ENCODE measurements at places on chromosomes 3 and 15.

DNA sequence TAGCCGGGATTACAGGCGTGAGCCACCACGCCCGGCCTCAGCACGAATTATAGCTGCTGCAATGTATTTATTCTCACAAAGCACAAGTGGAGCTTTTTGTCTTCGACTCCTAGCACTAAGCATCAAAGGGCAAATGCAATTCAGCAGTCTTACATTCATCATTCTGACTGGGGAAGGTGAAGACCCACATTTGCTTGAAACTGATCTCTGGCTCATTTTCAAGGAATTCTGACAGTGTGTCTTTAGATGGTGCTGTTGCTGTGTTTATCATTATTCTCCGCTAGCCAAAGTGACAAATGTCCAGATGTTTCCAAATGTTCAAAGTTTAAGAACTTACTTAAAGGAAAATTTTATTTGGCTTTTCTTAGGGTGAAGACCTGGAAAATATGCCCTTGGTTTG lies 55.9 kb downstream of the SGO1 start:
- DNase-seq: no peak

- DNase-seq: no peak
These were observed 3.2 kb upstream of the SCG3 start for GRCh38 chr15:51678096-51678495.

DNA sequence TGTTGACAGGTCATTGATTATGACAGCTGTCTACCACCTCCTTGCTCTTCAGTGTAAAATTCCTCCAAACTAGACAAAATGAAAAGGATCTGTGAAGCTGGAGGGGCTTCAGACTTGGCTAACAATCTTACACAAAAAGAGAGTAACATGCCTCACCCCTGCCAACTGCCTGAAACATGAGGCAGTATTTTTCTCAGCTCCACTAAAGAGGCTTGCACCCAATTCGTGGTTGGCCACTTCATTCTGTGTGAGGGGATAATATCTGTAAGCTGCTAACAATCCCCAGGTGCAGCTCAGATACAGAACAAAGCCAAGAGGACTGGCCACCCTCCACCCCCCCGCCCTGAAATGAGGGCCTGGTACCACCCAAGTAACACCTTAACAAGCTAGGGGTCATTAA lies 2.8 kb downstream of the MB21D2 start:
- DNase-seq: no peak

DNA sequence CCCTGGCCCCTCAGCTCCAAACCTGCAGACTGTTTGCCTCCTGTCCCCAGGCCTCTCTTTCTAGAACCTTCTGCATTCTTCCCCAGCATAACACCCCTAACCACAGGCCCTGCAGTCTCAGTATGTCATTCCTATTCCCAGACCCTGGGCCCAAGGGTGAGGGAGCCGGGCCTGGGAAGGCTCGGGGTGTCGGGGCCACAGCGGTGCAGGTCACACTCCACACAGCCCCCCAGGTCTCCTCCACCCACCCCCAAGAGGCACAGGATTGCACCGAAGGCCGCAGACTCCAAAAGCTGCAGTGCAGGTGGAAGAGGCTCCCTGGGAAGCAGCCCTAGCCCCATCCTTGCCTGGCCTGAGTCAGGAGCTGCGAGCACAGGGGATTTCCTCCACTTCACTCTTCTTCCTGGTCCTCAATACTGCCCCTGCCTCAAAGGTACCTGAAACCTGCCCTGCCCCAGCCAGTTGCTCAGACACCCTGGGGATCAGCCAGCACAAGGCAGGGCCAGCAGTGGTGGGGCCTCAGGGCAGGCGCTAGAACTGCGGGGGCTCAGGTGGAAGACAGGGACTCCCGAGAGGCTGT lies 31.1 kb downstream of the TNK2 start:
- DNase-seq: no peak

DNA sequence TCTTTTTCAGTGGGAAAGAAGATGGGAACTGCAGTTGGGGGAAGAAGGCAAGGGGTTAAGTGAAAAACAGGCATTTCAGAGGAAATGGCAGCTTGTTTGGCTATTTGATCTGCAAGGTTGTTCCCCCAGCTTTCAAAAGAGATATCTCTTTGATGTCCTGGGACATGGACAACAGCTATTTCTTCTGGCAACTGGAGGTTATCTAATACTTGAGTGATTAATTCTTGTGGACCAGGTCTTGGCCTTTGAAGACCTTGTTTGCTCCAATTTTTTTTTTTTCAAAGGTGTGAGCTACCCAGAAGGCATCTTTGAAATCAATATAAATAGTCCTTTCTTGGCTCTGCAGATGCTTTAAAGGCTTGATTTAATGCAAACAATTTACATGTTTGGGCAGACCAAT lies 51.5 kb downstream of the KATNBL1 start:
- no peak for DNase-seq

DNA sequence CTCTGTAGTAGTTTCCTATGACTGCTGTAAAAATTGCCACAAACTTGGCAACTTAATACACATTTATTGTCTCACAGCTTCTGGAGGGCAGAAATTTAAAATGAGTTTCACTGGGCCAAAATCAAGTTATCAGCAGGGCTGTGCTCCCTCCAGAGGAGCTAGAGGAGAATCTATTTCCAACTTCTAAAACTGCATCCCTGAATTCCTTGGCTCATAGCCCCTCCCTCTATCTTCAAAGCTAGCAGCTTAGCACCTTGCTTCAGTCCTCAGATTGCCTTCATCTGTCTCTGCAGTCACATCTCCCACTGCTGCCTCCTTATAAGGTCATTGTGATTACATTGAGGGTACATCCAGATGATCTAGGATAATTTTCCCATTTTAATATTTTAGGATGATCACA lies 17.8 kb upstream of the GADL1 start:
- no peak for DNase-seq

GRCh38 chr3:52004163-52004787 lies 8.6 kb upstream of the RPL29 start:
- no peak for DNase-seq

GRCh38 chr3:66980791-66981190 lies 17.3 kb upstream of the KBTBD8 start:
- DNase-seq: no peak

- DNase-seq: peak; percentile 92
These were observed 35.2 kb downstream of the BDH1 start for GRCh38 chr3:197520311-197521276.

DNA sequence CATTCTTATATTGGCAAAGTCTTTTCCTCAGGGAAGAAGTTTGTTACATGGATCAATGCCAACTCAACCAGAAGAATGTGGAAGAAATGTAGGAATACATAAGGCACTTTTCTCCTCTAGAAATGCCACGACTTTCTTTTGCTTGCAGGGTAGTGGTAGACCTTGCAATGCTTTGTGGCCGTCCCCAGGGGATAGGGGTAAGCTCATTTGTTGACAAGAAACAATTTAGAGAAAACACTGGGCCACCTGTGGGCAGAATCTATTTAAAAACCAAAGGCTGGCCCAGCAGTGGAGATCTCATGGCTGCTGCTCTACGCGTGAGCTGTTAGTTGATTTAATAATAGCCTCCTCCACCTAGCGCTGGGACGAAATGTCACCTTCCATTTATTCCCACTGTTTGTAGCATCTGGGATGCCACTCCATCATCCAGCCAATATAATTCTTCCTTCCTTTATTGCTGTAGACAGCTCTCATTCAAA lies 64.6 kb upstream of the PFN2 start:
- DNase-seq: no peak

DNA sequence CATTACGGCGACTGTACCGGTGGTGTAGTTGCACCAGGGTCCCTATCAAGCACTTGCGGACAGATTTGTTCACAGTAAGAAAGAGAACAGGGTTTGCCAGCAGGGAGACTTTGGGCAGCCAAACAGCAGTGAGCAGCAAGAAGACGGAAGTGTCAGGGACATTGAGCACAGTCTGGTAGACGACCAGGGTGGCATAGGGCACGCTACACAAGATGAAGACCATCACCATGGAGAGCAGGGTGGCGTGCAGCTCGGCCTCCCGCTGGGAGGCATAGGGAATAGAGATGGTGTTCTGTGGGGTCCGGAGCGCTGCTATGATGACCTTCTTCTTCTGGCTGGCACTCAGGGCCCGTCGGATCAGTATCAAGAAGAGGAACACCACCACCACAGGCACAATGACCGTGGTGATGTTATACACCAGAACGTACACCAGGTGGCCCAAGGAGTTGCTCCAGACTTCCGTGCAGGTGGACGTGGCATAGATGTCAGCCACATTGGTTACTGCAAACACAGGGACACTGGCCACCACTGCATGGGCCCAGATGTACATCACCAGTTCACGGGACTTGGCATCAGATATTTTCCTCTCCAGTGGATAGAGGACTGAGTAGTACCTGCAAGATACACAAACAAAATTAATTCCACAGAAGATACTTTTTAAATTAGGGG lies 19.1 kb upstream of the FSIP1 start:
- peak; percentile 36 for DNase-seq

- DNase-seq: no peak
These were observed 15.4 kb downstream of the SH3BP5 start for GRCh38 chr3:15316998-15317435.

GRCh38 chr15:28903555-28903954 lies 17.8 kb downstream of the APBA2 start:
- DNase-seq: no peak

DNA sequence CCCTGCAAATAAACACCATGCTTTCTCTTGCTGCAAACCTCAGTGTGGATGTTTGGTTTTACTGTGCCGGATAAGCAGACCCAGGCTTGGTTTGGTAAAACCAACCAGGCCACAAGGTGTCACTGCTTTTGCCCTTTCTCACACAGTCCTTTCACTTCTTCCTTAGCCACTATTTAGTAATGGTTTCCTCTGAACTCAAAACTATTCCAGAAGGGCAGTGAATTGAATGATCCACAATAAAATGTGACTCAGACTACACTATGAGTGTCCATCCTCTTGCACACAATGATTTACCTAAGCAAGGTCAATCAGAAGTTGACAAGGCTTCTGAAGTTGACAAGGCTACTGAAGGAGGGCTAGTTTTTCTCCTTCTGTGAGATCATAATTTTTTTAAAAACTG lies 552.4 kb upstream of the CCDC54 start:
- DNase-seq: peak; percentile 19

DNA sequence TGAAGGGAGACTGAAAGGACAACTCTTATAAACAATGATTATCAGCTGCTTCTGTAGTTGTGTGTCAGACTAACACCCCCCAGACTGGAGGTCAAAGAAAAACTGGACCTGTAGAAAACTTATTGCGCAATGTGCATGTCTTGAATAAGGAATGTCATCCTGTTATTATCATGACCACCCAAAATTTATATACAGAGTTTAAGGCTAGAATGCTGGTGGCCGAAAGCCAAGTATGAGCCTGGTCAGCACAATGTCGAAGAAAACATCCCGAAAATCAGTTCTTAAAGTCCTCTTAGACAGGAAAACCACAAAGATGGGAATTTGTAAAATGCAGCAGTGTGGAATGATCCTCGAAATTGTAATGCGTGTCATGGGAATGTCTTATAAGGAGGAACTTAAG lies 29.3 kb downstream of the RFTN1 start:
- DNase-seq: no peak

GRCh38 chr3:135916310-135916709 lies 49.2 kb upstream of the PPP2R3A start:
- DNase-seq: no peak

DNA sequence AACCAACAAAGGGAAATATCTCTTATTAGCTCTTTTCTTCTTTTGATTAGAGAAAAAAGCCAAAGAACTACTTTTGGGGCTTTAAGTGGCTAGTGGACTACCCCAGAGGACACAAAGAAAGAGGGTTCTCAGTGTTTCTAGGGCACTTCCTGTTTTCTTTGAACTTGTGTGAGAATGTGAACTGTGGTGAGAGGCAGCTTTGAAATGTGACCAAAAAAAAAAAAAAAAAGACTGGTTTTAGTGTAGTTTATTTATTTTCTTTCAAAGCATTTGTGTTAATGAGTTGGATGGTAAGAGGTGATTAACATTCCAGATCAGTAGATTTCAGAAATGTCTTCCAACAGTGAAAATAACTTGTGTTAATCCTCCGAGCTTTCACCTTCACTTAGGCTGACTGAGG lies 32.4 kb downstream of the SELENOT start:
- no peak for DNase-seq

Data from SW480 (cell line).